ENCODE measurements at places on chromosomes 7 and 10. TPM values are rescaled to one million over a fixed set of nuclear protein-coding genes. Genes with fewer than 3 reads are reported as not detected.

- H3K27ac ChIP-seq, result no peak overlapping the region
- H3K4me3 ChIP-seq, result no peak overlapping the region
- H3K4me1 ChIP-seq, result no peaks in the 10 kb centered on the region
- no peak for DNase-seq
- H3K27me3 ChIP-seq, result no peaks in the 10 kb centered on the region
Observed at GRCh38 chr10:81838950-81839349, 36.0 kb upstream of the NRG3 start.

DNA sequence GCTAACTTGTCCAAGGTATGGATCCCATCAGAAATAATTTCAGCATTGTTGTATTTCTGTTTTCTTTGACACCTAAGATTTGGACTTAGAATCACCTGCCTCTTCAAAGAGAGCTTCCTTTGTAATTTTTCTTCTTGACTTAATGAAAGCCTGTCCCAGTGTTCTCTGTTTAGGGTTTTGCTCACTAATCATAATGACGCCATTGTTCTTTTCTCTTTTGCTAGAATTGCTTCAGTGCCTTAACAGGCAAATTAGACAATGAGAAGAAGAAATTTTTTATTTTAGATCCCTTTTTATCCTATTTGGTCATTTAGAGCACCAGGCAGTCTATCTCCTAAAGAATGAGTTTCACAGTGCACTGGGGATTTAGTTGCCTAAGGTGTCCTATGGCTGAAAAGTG lies 128.5 kb downstream of the SND1 start:
- H3K4me1 ChIP-seq, result no peaks in the 10 kb centered on the region
- no peaks in the 10 kb centered on the region for H3K36me3 ChIP-seq
- no peaks in the 10 kb centered on the region for H3K27me3 ChIP-seq
- H3K4me3 ChIP-seq, result no peak overlapping the region
- H3K27ac ChIP-seq, result no peak overlapping the region

GRCh38 chr7:25569765-25570164 lies 341.5 kb upstream of the NPVF start:
- no peak for DNase-seq
- no peaks in the 10 kb centered on the region for H3K27me3 ChIP-seq
- H3K4me3 ChIP-seq, result no peak overlapping the region
- no peak overlapping the region for H3K27ac ChIP-seq

GRCh38 chr7:22377703-22378102 lies 20.7 kb upstream of the RAPGEF5 start:
- no peaks in the 10 kb centered on the region for H3K27me3 ChIP-seq
- no peaks in the 10 kb centered on the region for H3K36me3 ChIP-seq
- DNase-seq, result no peak
- no peaks in the 10 kb centered on the region for H3K4me1 ChIP-seq
- no peak overlapping the region for H3K27ac ChIP-seq
- H3K4me3 ChIP-seq, result no peak overlapping the region

- no peak overlapping the region for H3K4me3 ChIP-seq
- no peaks in the 10 kb centered on the region for H3K36me3 ChIP-seq
- no peaks in the 10 kb centered on the region for H3K27me3 ChIP-seq
Observed at GRCh38 chr7:151490456-151491105, 29.1 kb downstream of the RHEB start.

GRCh38 chr7:44408596-44408995 lies 81.9 kb downstream of the NUDCD3 start:
- H3K4me1 ChIP-seq, result no peaks in the 10 kb centered on the region
- no peaks in the 10 kb centered on the region for H3K36me3 ChIP-seq
- peak overlapping the region; percentile 58 for H3K27ac ChIP-seq
- DNase-seq, result no peak
- no peaks in the 10 kb centered on the region for H3K27me3 ChIP-seq

- no peaks in the 10 kb centered on the region for H3K36me3 ChIP-seq
- H3K4me1 ChIP-seq, result no peaks in the 10 kb centered on the region
- H3K27me3 ChIP-seq, result no peaks in the 10 kb centered on the region
Observed at GRCh38 chr10:130787243-130787642, 524.3 kb downstream of the TCERG1L start.

- H3K4me3 ChIP-seq, result peak overlapping the region; percentile 63
- no peak overlapping the region for H3K27ac ChIP-seq
- no peak for DNase-seq
- no peaks in the 10 kb centered on the region for H3K27me3 ChIP-seq
- peaks cover 6% of the 10 kb centered on the region for H3K4me1 ChIP-seq
Observed at GRCh38 chr7:3300221-3300650, 816 bp upstream of the SDK1 start.

DNA sequence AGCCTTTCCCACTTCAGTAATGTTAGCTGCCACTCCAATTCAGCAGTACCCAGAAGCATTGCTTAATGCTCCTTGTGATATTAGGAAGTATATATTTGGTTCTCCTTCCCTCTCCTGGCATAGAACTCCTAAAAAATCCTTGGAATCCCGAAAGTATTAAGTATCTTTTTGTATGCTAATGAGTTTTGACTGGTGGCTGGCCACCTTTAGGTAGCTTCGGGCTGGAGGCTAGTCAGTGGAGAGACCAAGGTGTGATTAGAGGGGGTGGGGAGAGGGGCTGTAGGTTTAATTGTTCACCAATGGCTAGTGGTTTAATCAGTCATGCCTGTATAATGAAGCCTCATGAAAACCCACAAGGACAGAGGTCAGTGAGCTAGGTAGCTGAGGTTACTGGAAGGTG lies 12.2 kb downstream of the COMTD1 start:
- H3K36me3 ChIP-seq, result no peaks in the 10 kb centered on the region
- H3K27me3 ChIP-seq, result no peaks in the 10 kb centered on the region
- H3K4me1 ChIP-seq, result peaks cover 6% of the 10 kb centered on the region
- peak overlapping the region; percentile 77 for H3K27ac ChIP-seq
- no peak overlapping the region for H3K4me3 ChIP-seq
- DNase-seq, result peak; percentile 0

DNA sequence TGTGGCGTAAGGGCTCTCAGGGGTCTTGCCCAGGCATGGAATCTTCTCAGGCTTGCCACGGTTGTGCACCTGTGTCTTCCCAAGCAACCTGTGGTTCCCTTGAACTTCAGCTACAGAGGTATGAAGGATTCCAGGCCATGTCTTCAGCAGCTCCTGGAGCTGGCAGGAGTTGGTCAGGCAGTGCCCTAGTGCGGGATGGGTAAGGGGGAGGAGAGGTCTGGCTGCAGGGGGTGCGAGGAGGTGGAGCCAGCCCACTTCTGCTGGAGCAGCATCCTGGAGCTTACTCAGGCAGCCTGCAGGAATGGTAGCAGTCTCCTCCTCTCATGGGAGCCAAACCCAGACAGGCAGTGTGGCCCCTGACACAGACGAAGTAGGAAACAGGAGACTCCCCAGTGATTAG lies 3.8 kb upstream of the TRIL start:
- no peaks in the 10 kb centered on the region for H3K36me3 ChIP-seq
- no peaks in the 10 kb centered on the region for H3K27me3 ChIP-seq
- H3K27ac ChIP-seq, result no peak overlapping the region
- H3K4me3 ChIP-seq, result no peak overlapping the region

GRCh38 chr10:70302292-70302691 lies 18.5 kb upstream of the NPFFR1 start:
- H3K36me3 ChIP-seq, result no peaks in the 10 kb centered on the region
- no peak overlapping the region for H3K4me3 ChIP-seq
- H3K4me1 ChIP-seq, result no peaks in the 10 kb centered on the region
- no peak for DNase-seq
- no peaks in the 10 kb centered on the region for H3K27me3 ChIP-seq

GRCh38 chr7:117118579-117119180 lies 165.4 kb downstream of the ST7 start:
- H3K4me3 ChIP-seq, result no peak overlapping the region
- no peaks in the 10 kb centered on the region for H3K4me1 ChIP-seq
- H3K36me3 ChIP-seq, result no peaks in the 10 kb centered on the region
- no peak overlapping the region for H3K27ac ChIP-seq
- DNase-seq, result no peak

- no peak overlapping the region for H3K4me3 ChIP-seq
- H3K27me3 ChIP-seq, result no peaks in the 10 kb centered on the region
- no peaks in the 10 kb centered on the region for H3K36me3 ChIP-seq
- DNase-seq, result no peak
Observed at GRCh38 chr10:132910901-132911785, 31.2 kb downstream of the CFAP46 start.

DNA sequence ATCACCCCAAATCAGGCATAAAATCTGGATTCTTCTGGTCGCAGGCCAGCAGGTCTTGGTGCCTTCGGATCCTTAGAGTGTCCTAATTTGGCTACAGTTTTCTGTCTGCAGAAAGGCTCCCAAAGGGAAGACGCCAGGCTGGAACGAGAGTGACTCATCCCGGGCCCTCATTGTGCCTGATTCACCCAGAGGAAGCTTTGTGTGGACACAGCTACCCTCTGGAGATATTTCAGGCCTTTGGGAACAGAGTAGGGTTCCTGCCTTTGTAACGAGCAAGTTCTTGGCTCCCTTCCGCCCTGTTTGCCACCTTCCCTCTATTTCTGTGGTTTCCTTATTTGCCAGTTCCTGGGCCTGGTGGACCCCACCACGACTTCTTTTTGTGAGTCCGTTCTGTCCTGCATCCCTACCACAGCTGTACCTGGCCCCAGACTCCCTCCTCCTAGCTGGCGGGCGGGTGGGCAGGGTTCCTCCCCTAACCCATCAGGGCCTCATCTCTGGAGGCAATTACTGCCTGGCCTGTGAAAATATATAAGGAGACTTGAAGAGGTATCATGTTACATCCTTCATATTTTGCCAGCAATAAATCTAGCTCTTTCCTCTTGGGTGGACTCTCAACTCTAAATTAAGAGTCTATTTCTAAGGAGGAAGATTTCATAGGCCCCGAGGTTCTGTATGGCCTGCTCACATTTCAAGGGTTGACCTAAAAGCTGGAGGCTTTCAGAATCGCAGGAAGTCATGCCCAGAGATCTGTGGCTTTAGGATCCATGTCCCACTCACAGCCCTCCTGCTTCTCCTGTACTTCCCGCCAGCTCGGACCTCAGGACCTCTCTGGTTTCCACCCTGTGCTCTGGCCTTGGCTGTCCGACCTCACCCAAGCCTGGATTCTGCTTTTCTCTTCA lies 219.2 kb upstream of the ZNF32 start:
- H3K36me3 ChIP-seq, result no peaks in the 10 kb centered on the region
- no peak for DNase-seq
- peak overlapping the region; percentile 56 for H3K27ac ChIP-seq
- no peaks in the 10 kb centered on the region for H3K4me1 ChIP-seq
- H3K4me3 ChIP-seq, result no peak overlapping the region
- no peaks in the 10 kb centered on the region for H3K27me3 ChIP-seq

GRCh38 chr10:118151461-118151860 lies 104.7 kb upstream of the RAB11FIP2 start:
- no peak overlapping the region for H3K4me3 ChIP-seq
- no peaks in the 10 kb centered on the region for H3K4me1 ChIP-seq
- no peak for DNase-seq
- no peaks in the 10 kb centered on the region for H3K36me3 ChIP-seq
- no peaks in the 10 kb centered on the region for H3K27me3 ChIP-seq

DNA sequence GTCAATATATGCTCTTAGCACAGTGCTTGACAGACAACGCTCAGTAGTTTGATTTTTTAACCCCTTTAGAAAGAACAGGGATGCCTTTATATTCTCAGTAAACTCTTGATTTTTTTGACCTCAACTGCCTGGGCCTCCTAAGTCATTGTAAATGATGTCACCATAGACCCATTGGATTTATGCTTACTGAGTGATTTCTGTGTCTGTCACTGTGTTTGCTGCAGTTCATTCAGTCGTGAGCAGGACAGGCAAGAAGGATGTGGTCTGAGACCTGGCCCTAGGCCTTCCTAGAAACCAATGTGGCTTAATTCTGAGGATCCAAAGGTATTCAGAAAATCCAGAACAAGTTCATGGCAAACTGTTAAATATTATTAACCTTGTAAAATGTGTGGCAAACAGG lies 868.1 kb downstream of the XPNPEP1 start:
- no peaks in the 10 kb centered on the region for H3K27me3 ChIP-seq
- no peak for DNase-seq
- H3K4me3 ChIP-seq, result no peak overlapping the region
- no peak overlapping the region for H3K27ac ChIP-seq
- H3K36me3 ChIP-seq, result no peaks in the 10 kb centered on the region

- H3K4me3 ChIP-seq, result peak overlapping the region; percentile 9
- no peaks in the 10 kb centered on the region for H3K4me1 ChIP-seq
- no peaks in the 10 kb centered on the region for H3K27me3 ChIP-seq
- no peaks in the 10 kb centered on the region for H3K36me3 ChIP-seq
- DNase-seq, result no peak
Observed at GRCh38 chr10:125773687-125774543, 1.7 kb downstream of the MMP21 start.

DNA sequence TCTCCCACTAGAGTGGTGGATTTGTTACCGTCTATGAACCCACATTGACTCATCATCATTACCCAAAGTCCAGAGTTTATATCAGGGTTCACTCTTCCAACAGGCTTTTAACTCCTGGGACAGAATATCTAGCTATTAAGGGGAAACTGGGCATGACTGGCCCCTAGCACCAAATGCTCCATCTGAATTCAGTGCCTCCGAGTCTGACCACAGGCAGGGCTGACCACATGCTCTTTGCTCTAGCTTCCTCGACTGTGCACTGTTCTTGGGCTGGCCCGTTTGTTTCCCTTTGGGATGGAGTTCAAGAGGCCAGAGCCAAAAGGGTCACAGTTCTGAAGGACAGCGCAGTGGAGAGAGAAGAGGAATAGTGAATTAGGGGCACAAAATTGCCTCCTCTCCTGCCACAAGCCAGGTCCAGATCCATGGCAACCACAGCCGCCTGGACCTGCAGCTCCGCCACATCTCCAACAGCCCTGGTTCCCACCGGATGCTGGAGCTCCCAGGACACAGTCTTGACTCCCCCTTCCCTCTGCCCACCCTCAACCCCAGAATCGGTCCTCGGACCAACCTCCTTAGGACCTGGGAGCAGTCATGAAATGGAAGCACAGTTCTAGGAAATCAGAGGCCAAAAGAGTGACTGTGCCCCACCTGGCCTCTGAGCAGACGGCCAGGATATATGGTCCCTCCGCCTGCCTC lies 16.2 kb downstream of the CAMK2G start:
- no peak overlapping the region for H3K4me3 ChIP-seq
- DNase-seq, result no peak
- H3K4me1 ChIP-seq, result no peaks in the 10 kb centered on the region
- H3K27me3 ChIP-seq, result no peaks in the 10 kb centered on the region
- H3K36me3 ChIP-seq, result no peaks in the 10 kb centered on the region
- H3K27ac ChIP-seq, result peak overlapping the region; percentile 52

GRCh38 chr7:148581624-148582023 lies 8.9 kb upstream of the C7orf33 start:
- no peak overlapping the region for H3K27ac ChIP-seq
- no peaks in the 10 kb centered on the region for H3K36me3 ChIP-seq
- DNase-seq, result no peak
- no peaks in the 10 kb centered on the region for H3K4me1 ChIP-seq
- H3K27me3 ChIP-seq, result no peaks in the 10 kb centered on the region
- H3K4me3 ChIP-seq, result no peak overlapping the region

- no peak overlapping the region for H3K4me3 ChIP-seq
- no peaks in the 10 kb centered on the region for H3K27me3 ChIP-seq
- no peaks in the 10 kb centered on the region for H3K4me1 ChIP-seq
- DNase-seq, result no peak
Observed at GRCh38 chr7:28671526-28671925, 259.2 kb downstream of the CREB5 start.

- peak within 1 kb of the TSS; percentile 91 for H3K27ac ChIP-seq
- peak within 1 kb of the TSS; percentile 86 for H3K4me3 ChIP-seq
- peaks cover 11% of the 10 kb centered on the region for H3K4me1 ChIP-seq
- H3K27me3 ChIP-seq, result no peaks in the 10 kb centered on the region
- no peaks in the 10 kb centered on the region for H3K36me3 ChIP-seq
Observed at GRCh38 chr7:149195180-149196150, at the start of gene ZNF282. ZNF282 (plus strand) TSS chr7:149195546; CDS start chr7:149195590, 44 bp downstream.

Gene OPN1SW
- not detected for total RNA-seq

Gene CYP3A4
- total RNA-seq, result not detected

Gene ZNF804B
- not detected for total RNA-seq

Gene CLCN1
- total RNA-seq, result 0.21 TPM

Gene ZNF107
- 17.1 TPM for total RNA-seq

Gene AGAP9
- 1.0 TPM for total RNA-seq

Gene BNIP3
- 24.4 TPM for total RNA-seq

Gene NYAP1
- 0.51 TPM for total RNA-seq
